ENCODE measurements at places on chromosomes 1 and 21.

DNA sequence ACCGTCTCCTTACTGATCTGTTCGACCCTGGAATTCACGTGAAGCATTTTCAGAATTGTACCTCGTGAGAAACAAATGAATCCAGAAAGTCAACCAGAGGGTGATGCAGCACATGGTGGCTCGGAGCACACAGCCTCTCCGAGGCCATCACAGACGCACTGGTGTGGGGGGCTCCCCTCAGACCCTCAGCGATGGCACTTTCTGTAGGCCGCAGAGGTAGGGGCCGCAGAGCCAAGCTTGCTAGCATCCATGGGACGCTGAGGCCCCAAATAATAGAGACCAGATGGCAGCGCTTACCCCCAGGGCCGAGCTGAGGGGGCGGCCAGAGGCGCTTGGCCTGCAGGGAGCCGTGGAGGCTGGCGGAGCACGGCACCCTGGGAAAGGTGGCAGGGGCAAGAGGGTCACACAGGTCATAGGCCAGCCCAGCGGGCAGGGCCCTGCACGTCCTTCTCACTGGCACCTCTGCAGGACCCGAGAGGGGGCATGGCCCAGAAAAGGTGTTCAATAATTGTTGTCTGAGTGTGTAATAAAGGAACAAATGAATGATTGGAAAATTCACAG lies 28.1 kb upstream of the COL6A2 start:
- no peak for DNase-seq

GRCh38 chr1:218743861-218744505 lies 398.8 kb downstream of the TGFB2 start:
- no peak for DNase-seq

DNA sequence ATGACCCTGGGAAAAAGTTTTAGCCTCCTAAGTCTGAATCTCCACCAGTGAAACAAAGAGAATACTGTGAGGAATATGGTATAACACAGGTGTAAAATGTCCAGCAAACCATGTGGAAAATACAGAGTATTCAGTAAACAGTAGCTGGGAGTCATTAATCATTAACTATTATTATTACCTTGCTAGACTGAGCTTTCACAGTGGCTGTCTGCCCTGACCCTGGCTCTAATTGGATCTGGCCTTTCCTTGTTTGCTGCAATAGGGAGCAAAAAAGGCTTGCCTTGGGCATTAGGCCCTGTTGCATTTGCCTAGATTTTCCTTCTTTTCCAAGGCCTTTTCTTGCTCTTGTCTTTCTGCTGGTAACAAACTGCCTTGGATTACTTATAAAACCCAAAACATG lies 179.1 kb upstream of the BEND5 start:
- no peak for DNase-seq

- DNase-seq = peak; percentile 19
Measured at GRCh38 chr1:19728413-19729145, 63.9 kb downstream of the HTR6 start.

- DNase-seq = no peak
Measured at GRCh38 chr1:114330451-114330983, 176.8 kb upstream of the SYT6 start.

GRCh38 chr1:112713466-112714312 lies 1.4 kb downstream of the PPM1J start:
- DNase-seq = no peak

- DNase-seq = no peak
Measured at GRCh38 chr1:74611887-74612286, 61.7 kb downstream of the ERICH3 start.

- DNase-seq = no peak
Measured at GRCh38 chr1:216388558-216388957, 34.7 kb downstream of the USH2A start.

- DNase-seq = no peak
Measured at GRCh38 chr1:167825419-167826079, 88.4 kb downstream of the ADCY10 start.

- no peak for DNase-seq
Measured at GRCh38 chr21:44800971-44801467, 601 bp downstream of the UBE2G2 start.

DNA sequence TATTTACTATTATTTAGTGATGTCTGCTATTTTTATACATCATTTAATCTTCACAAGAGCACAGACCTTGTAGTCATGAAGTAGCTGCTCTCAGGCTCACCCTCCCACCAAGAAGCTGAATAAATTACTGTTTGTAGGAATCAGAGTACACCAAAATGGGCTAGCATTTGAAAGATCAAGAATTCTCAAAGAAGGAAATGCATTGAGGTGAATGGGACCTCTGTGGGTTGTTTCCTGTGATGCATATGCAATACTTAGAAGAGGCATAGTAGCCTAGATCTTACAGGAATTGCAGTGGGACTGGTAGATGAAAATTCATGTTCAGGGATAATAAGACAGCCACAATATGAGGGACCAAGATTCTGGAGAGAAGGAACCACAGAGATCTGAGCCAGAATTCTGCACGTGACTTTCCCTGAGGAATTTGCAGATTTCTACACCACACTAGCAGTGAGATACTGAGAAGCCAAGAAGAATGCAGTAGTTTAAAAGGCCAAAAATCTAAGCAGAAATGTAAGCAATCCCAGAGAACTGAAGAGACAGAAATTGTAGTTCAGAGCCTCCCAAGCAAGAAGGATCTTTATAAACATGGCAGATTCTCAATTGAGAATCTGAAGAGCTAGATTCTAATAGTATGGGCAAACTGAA lies 307.0 kb downstream of the ST6GALNAC3 start:
- DNase-seq = no peak

DNA sequence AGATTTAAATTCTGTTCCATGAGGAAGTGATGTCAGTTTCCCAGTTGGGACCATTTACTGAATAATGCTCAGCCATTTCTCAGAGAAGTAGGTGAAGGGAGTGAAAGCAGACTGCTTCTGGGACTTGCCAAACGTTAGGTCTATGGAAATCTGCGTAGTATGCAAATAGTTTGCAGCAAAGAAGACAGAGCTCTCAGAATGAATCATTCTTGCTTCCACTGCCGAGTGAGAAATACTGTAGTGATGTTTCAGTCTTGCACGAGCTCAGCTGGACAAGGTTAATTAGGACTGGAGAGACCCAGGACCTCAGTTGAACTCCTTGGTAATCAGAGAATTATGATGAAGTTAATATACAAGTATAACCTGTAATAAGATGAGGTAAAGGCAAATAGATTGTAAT lies 317.7 kb upstream of the DAB1 start:
- DNase-seq = no peak

DNA sequence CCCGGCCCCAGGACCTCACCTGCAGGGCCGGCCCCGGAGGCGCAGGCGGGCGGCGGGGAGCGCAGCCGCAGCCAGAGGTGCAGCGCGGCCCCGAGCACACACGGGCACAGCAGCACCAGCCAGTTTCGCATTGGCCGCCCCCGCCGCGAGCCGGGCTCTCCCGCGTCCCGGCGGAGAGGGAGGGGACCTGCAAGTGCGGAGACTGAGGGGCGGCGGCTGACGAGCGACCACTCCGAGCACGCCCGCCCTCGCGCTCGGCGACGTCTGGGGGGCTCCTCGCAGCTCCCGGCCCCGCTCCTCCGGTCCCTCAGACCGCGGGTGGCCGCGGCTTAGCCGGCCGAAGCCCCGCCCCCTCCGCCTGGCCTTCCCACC lies at the start of gene B3GALNT2:
B3GALNT2 (minus strand) TSS at position 331 of the 372 bp plus-strand sequence; CDS start at position 131, 200 bp downstream.
- DNase-seq = no peak

GRCh38 chr1:38053416-38054091 lies 7.0 kb upstream of the POU3F1 start:
- DNase-seq = no peak

DNA sequence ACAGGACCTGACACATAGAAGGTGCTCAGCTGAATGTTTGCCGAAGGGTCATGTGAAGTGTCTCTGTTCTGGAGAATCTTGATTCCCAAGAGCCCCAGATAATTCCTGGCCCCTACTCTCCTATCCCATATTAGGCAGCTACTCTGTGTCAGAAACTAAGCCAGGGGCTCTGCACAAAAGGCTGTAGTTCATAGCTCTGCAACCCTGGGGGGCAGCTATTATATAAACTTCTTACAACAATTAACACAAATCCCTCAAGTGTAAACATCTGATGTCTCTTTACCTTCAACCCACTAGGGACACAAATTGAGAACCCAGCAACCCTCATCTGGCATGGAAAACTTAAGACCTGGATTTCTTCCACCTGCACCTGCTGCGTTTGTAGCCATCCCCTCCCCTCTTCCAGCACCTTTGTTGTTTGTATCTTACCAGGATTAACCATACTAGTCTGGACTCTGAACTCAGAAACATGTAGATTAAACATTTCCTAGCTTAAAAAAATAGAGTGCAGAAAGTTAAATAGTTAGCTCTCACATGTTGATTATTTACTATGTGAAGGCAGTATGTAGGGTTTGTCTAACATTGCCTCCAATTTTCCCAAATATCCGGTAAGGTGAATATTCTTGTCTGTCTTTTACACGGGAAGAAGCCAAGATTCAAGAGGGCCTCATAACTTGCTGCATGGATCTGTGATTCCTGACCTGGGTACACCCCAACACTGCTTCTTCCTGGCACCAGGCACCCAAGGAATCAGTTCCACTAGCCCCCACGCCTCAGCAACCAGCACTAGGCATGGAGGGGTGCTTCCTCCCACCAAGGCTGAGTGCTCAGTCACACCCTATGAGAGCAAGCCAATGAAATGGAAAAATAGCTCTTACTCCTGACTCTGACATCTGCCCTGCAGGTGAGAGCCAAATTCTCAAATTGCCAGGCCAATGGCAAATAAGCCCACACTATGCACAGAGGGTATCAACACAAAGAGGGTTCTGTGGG lies 220.7 kb upstream of the HOOK1 start:
- no peak for DNase-seq

DNA sequence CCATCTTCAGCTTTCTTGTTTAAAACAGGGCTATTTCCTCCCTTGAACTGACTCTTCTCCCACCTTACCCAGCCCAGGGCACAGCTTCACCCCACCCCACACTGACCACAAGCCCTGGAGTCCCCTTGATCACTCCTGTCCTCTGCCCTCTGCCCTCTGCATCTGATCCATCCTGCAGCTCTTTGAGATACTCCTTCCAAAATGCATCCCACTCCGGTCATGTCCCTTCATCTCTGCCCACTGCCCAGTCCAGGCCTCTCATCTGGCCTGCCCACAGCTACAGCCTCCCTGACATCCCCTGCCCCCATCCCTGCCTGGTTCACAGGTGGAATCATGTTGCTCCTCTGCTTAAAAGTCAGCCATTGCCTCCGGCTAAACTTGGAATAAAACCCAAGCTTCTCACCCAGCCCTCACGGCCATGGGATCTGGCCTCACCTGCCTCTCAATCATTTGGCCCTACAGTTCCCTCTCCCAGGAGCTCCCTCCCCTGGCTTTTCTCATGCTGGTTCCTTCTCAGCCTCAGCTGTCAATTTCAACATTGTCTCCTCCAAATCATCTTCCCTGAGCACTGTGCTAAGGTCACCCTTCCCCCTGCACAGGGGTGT lies 202.0 kb downstream of the MATN1 start:
- DNase-seq = no peak

DNA sequence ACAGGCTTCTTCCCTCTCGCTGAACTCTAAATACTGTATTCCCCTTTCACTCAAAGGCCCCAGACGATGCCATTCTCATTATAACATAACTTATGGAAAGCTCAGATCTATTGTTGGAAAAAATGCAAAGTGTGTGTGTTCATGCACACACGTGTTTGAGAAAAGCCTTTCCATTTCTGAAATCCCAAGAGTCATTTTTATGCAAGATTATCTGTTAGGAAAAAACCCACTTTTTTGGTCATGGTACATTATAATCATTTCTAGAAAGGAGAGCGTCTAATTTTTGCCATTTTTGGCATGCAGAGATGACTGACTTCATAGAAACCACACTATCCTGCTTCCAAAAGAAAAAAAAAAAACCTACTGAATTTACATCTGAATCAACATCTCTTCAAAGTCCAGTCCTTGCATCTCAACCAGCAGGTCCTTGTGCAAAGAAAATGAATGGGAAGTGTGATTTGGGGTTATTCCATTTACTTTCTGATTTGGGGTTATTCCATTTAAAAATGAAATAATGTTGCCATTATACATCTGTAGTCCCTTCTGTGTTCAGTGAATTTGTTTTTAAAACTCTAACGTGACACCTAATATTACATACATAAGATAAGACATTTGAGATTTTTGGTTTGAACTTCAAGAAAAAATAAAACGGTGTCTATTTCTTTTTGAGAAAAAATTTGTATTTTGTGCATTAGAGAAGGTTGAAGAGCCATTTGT lies 150.3 kb downstream of the DHRS3 start:
- no peak for DNase-seq

DNA sequence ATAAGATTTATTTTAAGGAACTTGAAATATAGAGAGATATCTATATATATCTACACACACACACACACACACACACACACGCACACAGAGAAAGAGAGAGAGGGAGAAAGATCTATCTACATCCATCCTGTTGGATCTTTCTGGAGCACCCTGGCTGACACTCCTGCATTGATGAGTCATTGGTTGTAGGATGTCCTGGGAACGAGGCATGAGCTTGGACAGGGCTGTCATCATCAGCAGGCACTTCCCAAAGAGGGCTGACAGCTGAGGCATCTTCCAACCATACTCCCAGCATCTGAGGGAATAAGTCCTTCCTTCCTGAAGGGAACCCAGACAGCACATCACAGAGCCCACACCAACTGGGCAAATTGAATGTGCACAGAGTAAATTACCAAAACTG lies 99.1 kb upstream of the ERG start:
- DNase-seq = no peak

DNA sequence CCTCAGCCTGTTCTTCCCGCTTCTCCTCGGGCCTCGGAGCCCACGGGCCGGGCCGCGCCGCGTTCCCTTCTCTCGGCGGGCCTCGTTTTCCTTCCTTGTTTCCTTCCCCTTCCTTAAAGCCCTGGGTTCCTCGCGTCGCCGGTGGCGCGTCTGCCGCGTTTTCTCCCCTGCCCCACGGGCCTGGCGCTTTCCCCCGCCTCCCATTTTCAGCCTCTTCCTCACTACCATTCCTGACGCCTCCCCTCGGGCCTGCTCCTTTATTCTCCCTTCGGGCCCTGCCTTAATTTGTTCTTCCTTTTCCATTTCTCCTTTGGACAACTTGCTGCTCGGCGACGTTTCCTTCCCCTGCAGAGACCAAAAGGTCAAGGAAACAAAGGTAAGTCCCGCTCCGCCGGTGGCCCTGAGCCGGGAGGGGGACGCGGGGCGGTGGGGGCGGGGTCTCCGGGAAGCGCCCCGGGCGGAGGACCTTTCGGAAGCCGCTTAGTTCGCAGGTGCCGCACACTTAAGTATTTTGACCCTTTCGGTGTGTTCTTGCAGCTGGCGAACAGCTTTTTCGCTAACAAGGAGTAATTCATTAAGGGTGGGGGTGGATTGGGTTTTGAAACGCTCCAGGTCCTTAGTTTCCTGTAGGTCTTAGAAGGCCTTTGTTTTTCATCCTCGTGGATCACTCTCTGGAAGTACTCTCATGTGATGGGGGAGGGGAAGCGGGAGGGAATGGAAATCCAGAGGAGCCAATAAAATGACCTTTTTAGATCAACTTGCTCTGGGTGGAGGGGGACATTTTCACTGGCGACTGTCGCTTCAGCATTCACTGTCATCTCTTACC lies 780 bp downstream of the YTHDF2 start:
- DNase-seq = peak; percentile 13
